ENCODE measurements at places on chromosomes 7 and 10.

GRCh38 chr7:1925973-1926907 is 256.2 kb downstream of the ELFN1 start:
- DNase-seq = no peak

GRCh38 chr7:71817916-71818315 is 594.2 kb downstream of the CALN1 start:
- DNase-seq = no peak

DNA sequence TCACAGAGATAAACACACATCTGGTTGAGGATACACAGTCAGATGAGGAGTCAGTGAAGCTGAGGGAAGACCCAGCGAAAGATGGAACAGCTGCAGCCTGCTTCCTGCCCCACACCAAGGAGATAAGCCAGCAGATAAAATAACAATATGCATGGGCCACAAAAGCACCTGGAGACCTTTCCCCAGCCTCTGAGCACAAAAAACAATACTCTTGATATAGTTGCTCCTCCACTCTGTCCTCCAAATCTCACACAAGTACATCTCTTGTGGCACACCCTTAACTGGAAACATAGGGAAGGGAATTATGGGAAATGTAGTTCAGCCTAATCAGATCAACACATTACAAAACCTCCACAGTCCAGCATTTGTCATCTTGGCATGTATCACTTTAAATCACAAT is 9.7 kb upstream of the FHIP2A start:
- no peak for DNase-seq

DNA sequence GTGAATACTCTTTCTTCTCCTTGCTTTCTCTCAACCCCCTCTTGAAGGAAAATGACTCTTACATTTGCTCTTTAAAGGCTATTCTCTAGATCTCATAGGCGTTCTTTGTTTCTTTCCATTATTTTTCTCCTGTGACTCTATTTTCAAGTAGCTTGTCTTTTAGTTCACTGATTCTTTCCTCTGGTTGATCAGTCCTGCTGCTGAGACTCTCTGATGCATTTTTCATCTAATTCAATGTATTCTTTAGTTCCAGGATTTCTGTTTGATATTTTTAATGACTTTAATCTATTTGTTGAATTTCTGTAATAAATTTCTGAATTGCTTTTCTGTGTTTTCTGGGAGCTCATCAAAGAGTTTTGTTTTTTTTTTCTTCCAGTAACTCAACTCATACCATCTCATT is 397.7 kb downstream of the CNTNAP2 start:
- no peak for DNase-seq

Data from pancreas (tissue), 10 donors.